Myocyte (in vitro differentiated cells): ENCODE measurements at places on chromosomes 3 and 15. TPM values are rescaled to one million over a fixed set of nuclear protein-coding genes. Genes with fewer than 3 reads are reported as not detected.

DNA sequence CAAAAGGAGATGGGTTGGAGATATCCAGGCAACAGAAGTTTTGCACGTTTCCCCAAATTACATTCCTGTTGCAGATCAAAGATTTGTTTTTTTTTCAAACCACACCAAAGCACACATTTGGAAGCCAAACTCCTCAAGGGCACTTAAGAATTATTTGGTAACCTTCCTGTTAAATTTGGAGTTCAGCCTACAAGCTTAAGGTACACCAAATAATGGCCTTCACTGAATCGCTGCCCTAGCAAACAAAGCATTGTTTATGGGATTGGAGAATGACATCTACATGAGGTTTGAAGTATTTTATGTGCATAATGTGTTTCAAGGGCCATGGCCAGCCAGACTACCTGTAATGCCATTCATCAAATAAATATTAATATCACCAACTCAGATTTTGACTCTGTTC lies 357.9 kb downstream of the RORA start:
- no peak for DNase-seq

- no peak for DNase-seq
These were observed 336.6 kb upstream of the SLCO3A1 start for GRCh38 chr15:91516866-91517265.

DNA sequence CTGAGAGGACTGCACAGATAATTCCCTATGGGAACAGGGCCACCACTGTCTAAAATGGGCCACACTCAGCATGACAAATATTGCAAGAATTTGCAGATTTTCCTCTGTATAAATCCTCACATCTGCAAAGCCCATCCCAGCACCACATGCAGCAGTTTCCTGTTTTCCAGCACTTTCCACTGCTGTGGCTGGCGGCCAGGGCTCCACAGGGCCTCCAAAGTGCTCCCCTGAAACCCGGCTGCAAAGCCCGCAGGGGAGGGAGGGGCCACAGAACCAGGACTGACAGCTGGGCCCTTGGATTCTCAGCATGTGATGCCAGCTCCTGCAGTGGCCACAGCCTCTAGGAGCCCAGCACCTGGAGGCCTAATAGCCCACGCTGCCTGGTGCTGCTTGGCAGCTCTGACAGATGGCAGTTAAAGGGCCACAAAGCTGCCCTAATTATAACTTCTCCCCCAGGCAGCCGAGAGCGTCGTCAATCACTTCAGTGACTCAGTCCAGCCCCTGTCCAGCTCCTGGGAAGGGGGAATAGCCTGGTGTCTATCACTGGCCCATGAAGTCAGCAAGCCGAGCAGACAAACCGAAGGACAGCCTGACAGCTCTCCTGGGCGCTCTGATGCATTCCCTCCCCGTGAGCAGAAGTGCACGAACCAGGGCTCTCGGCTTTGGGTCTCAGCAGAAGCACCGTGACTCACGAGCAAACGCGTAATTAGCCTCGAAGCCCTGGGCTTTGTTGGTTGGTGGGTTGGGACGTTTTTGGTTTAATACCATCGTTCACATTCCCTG lies 4.7 kb downstream of the LRRC15 start:
- peak; percentile 92 for DNase-seq

- no peak for DNase-seq
These were observed 3.1 kb upstream of the SQOR start for GRCh38 chr15:45631776-45632175.

GRCh38 chr3:137008131-137008530 lies 50.3 kb downstream of the IL20RB start:
- no peak for DNase-seq

DNA sequence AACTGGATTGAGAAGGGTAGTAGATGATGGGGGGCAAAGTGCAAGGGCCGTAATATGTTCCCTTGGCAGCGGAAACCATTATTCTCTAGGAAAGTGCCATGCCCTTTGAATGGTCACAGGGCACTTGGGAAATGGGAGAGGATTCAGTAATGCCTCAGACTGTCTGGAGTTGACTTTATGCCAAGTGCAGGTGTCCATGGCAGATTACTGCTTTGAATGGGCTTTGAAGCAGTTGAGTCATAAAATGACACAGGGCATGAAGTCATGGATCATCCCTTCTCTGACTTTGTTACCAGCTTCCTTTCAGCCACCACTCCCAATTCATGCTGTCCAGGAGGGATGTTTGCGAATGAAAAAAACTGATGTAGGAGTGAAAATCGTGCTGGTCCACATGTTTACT lies 20.1 kb downstream of the AADACL2 start:
- DNase-seq, result no peak

GRCh38 chr15:60272623-60273022 lies 125.2 kb downstream of the ANXA2 start:
- no peak for DNase-seq

GRCh38 chr15:95598251-95598855 lies 732.1 kb upstream of the NR2F2 start:
- DNase-seq, result no peak

GRCh38 chr3:84110787-84111186 lies 848.0 kb upstream of the CADM2 start:
- no peak for DNase-seq

GRCh38 chr3:24622138-24622537 lies 127.5 kb upstream of the THRB start:
- DNase-seq, result no peak

- DNase-seq, result peak; percentile 69
These were observed 134.6 kb downstream of the LRRC28 start for GRCh38 chr15:99385865-99386264.

- DNase-seq, result no peak
These were observed 252.7 kb upstream of the ICE2 start for GRCh38 chr15:60731583-60732130.

GRCh38 chr3:174035328-174035886 lies 637.9 kb downstream of the NLGN1 start:
- DNase-seq, result peak; percentile 14

- no peak for DNase-seq
These were observed 187.1 kb downstream of the PDE8A start for GRCh38 chr15:85168642-85169173.

DNA sequence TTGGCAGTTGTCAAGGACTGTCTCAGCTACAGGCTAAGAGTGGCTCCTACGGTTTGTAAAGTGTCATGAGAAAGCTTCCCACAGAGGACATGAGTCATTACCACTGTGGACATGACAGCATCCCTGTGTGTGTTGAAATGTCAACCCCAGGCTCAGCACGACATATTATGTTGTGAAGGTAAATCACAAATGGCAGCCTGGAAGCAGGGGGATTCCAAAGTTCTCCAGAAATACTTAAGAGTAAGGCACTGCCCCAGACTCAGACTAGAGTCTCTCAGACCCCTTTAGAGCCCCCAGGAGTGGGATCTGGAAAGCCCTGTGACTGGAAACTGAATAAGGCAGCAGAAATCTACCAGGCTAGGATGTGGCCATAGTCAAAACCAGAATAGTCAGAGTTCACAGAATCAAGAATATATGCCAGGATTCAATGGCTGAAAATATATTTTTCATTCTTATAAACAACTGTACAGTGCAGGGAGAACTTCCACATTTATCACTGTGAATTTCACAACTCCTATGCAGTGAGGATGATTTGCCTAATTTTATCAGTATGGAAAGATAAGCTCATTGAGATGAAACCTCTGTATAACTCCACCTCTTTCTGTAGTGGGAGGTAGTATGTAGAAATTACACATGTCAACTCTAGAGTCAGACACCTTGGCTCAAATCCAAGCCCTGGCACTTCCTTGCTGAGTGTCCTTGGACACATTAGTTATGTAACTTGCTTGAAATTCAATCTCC lies 237.1 kb upstream of the CFAP20DC start:
- DNase-seq, result peak; percentile 62

The ACKR2 gene
- total RNA-seq, result 0.11 TPM in 1 of 2 replicates, not detected in the other

The DUOXA2 gene
- total RNA-seq, result not detected in 2 replicates

The RBP2 gene
- total RNA-seq, result 0.78 and 0.94 TPM in 2 replicates

The THRB gene
- 4.7 and 5.1 TPM in 2 replicates for total RNA-seq

The EBLN2 gene
- 3.4 and 3.7 TPM in 2 replicates for total RNA-seq

The RPUSD2 gene
- 5.9 and 11.7 TPM in 2 replicates for total RNA-seq

The PLCH1 gene
- total RNA-seq, result 0.16 and 0.62 TPM in 2 replicates

The UTS2B gene
- 0.16 and 0.36 TPM in 2 replicates for total RNA-seq

The ADAMTSL3 gene
- total RNA-seq, result 0.05 TPM in 1 of 2 replicates, not detected in the other
